ENCODE measurements at places on chromosomes 2 and 18.

DNA sequence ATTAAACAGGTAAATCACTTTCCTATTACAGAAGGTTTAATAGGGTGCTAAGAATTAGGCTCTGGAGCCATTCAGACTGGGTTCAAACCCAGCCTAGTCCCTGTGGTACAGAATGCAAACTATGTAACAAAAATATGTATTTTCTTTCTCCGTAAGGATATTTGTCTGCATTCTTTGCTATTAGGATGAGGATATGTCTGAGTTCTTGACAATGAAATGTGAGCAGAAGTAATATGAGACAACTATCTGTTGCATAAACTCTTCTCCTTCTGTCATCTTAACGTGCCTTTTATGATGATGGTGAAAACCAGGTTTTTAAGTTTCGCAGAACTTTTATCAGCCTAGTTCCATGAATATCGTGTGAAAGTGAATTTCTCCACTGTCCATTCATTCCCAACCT is 1129.1 kb upstream of the ZEB2 start:
- no peak for DNase-seq

GRCh38 chr2:217839073-217839749 is 163.6 kb downstream of the TNS1 start:
- DNase-seq, result no peak

GRCh38 chr2:126887506-126887905 is 11.2 kb upstream of the TEX51 start:
- DNase-seq, result no peak

DNA sequence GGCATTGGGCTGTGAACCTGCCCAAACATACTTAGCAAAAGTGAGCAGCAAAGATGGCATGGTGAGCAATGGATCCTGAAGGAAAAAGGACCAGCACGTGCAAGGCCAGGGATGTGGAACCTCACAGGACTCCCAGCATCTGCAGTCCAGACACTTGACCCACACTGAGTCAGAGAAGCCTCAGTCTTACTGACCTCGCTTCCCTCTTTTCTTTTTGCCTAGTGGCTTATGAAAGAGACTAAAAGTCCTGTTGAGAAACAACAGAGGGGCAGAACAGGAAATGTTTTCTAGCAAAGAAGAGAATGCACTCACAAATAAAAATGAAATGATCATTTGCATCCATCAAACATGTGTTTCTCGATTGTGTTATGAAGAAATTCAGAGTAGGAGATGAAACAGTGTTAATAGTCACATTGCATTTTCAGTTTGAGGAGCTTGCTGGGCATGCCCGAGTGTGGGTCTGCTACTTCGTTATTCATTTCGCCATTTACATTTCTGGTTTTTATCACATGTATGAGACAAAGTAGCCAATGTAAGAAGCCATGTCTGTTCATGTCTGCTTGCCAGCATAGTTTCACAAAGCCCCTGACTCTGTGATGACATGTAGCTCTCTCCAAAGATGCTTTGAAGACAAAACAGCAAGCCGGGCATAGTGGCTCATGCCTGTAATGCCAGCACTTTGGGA is 118.4 kb downstream of the INO80D start:
- no peak for DNase-seq

- DNase-seq, result no peak
Observed at GRCh38 chr2:134451347-134451630, 197.4 kb downstream of the MGAT5 start.

Measured in cortex of kidney (tissue), 1 donor.